ENCODE measurements at places on chromosomes 1 and 21.

- H3K27me3 ChIP-seq, result no peaks in the 10 kb centered on the region
- H3K27ac ChIP-seq, result no peak overlapping the region
- no peak for DNase-seq
- peaks cover 8% of the 10 kb centered on the region for H3K36me3 ChIP-seq
- H3K4me1 ChIP-seq, result no peaks in the 10 kb centered on the region
Measured at GRCh38 chr21:45282283-45283034, 5.2 kb downstream of the POFUT2 start.

GRCh38 chr1:34373912-34374311 lies 197.2 kb downstream of the C1orf94 start:
- no peaks in the 10 kb centered on the region for H3K4me1 ChIP-seq
- no peak overlapping the region for H3K27ac ChIP-seq
- H3K4me3 ChIP-seq, result no peak overlapping the region

- no peak for DNase-seq
- no peak overlapping the region for H3K4me3 ChIP-seq
- no peaks in the 10 kb centered on the region for H3K27me3 ChIP-seq
- peaks cover 98% of the 10 kb centered on the region for H3K4me1 ChIP-seq
- no peaks in the 10 kb centered on the region for H3K36me3 ChIP-seq
Measured at GRCh38 chr1:42949312-42950115, 9.2 kb downstream of the SLC2A1 start.

GRCh38 chr1:43850591-43851233 lies 82.9 kb upstream of the ARTN start:
- no peak for DNase-seq
- H3K4me3 ChIP-seq, result no peak overlapping the region
- H3K4me1 ChIP-seq, result peaks cover 10% of the 10 kb centered on the region
- no peaks in the 10 kb centered on the region for H3K36me3 ChIP-seq
- no peak overlapping the region for H3K27ac ChIP-seq

DNA sequence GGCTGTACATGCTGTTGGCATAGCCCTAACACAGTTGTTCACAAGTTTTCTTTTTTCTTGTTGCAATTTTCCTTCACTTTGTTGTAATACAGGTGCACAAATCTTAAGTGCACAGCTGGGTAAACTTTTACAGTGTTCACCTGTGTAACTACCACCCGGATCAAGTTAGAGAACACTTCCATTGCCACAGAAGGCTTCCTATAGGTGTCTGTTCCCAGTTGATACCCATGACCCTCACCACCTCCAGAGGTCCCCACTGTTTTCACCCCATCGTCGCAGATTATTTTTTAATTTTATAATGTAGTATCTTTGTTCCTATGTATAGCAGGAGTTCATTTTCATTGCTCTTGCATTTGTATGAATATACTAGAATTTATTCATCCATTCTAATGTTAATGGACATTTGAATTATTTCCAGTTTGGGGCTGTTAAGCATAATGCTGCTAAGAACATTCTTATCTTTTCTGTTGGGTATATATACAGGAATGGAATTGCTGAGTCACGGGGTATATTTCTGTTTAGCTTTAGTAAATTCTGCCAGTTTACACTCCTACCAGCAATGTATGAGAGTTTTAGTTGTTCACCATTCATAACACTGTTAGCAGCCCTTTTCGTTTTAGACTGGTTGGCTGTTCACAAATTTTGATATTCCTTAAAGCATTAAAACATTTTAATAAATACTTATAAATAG lies 16.4 kb downstream of the SPRTN start:
- H3K4me3 ChIP-seq, result no peak overlapping the region
- H3K27ac ChIP-seq, result no peak overlapping the region

GRCh38 chr1:155026588-155026987 lies 7.0 kb downstream of the DCST2 start:
- H3K27me3 ChIP-seq, result no peaks in the 10 kb centered on the region
- no peak overlapping the region for H3K27ac ChIP-seq

GRCh38 chr1:205232945-205233397 lies 5.2 kb downstream of the TMCC2 start:
- no peak for DNase-seq
- H3K36me3 ChIP-seq, result no peaks in the 10 kb centered on the region

GRCh38 chr1:245051349-245052221 lies 103.2 kb upstream of the KIF26B start:
- no peaks in the 10 kb centered on the region for H3K4me1 ChIP-seq
- no peaks in the 10 kb centered on the region for H3K27me3 ChIP-seq
- no peak for DNase-seq

GRCh38 chr1:11925938-11926292 lies 312 bp downstream of the KIAA2013 start:
- no peaks in the 10 kb centered on the region for H3K27me3 ChIP-seq
- H3K36me3 ChIP-seq, result peaks cover 9% of the 10 kb centered on the region
- peak overlapping the region; percentile 52 for H3K4me3 ChIP-seq
- peak overlapping the region; percentile 79 for H3K27ac ChIP-seq
- peaks cover 36% of the 10 kb centered on the region for H3K4me1 ChIP-seq

DNA sequence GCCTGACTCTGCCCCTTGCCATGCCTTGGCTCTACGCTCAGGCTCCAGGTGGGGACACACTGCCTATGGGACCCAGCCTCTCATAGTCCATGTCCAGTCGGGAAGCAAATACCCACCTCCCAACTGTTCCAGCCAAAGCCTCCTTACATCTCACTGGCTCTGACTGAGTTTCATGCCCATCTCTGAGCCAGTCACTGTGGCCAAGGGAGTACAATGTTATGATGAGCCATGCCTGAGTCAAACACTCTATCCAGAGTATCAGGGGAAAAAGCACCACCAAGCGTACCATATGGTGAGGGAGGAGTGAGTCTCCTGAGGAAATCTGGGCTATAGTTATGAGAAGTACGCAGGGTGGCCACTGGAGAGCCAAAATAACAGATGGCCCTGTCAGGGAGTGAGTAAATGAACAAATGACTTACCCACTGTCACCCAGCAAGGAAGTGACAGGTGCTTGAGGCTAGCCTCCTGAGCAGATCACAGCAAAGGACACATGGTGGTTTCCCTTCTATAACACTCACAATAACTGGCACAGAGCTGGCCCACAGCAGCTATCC lies 236.6 kb upstream of the GJB5 start:
- H3K36me3 ChIP-seq, result no peaks in the 10 kb centered on the region
- no peak overlapping the region for H3K4me3 ChIP-seq
- H3K4me1 ChIP-seq, result no peaks in the 10 kb centered on the region
- H3K27ac ChIP-seq, result no peak overlapping the region
- no peaks in the 10 kb centered on the region for H3K27me3 ChIP-seq

GRCh38 chr1:51305371-51305823 lies 25.0 kb downstream of the TTC39A start:
- H3K4me1 ChIP-seq, result peaks cover 14% of the 10 kb centered on the region
- no peaks in the 10 kb centered on the region for H3K27me3 ChIP-seq
- no peak for DNase-seq
- no peak overlapping the region for H3K27ac ChIP-seq
- no peak overlapping the region for H3K4me3 ChIP-seq
- H3K36me3 ChIP-seq, result no peaks in the 10 kb centered on the region

- H3K27me3 ChIP-seq, result no peaks in the 10 kb centered on the region
- no peak for DNase-seq
- H3K36me3 ChIP-seq, result no peaks in the 10 kb centered on the region
- H3K27ac ChIP-seq, result no peak overlapping the region
- H3K4me1 ChIP-seq, result peaks cover 13% of the 10 kb centered on the region
Measured at GRCh38 chr1:31674626-31675025, 29.2 kb downstream of the COL16A1 start.

DNA sequence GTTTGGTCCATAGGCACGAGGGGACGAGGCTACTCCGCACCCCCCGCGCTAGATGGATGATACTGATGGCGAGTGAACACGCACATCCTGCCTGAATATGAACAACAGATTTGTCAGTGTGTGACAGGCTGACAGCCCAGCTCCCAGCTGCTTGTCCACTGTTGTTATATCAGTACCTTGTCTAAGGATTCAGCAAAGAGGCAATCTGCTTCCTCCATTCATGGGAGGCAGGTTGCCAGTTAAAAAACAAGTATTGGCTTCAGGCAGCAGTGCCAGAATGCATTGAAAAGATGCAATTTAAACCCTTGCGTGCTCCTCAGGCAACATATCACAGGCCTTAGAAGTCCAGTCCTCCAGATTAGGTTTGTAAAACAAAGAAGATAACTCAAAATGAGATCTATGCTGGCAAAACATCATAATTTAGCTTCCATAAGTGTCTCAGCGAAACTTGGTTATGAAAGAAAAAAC lies 223.3 kb downstream of the GPATCH2 start:
- H3K27ac ChIP-seq, result no peak overlapping the region
- H3K4me3 ChIP-seq, result no peak overlapping the region
- DNase-seq, result no peak

GRCh38 chr1:243719476-243719875 lies 130.6 kb downstream of the AKT3 start:
- H3K27me3 ChIP-seq, result peaks cover 18% of the 10 kb centered on the region
- H3K27ac ChIP-seq, result no peak overlapping the region

GRCh38 chr1:43914576-43915525 lies 18.8 kb upstream of the ARTN start:
- no peak for DNase-seq
- H3K36me3 ChIP-seq, result no peaks in the 10 kb centered on the region
- peaks cover 39% of the 10 kb centered on the region for H3K4me1 ChIP-seq
- H3K4me3 ChIP-seq, result no peak overlapping the region
- no peaks in the 10 kb centered on the region for H3K27me3 ChIP-seq

DNA sequence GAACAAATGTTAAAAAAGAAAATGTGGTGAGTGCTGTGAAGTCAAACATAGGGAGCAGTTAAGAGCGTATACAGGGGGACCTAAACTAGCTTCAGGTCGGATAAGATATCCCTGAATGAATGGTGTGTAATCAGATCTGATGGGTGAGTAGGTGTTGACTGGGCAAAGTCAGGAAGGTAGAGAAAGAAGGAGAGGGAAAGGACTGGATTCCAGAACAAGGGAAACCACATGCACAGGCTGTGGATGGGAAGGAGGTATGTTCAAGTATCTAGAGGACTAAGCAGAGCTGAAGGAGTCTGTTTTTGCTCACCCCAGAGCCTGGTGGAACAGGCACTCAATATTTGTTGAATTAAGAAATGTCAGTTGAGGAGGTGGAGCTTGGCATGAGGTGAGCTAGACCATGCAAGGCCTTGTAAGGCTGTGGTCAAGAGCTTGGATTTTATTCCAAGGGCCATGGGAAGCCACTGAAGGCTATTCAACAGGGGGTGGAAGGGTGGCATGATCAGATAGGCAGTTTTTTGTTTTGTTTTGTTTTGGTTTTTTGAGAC lies 27.4 kb downstream of the MAP7D1 start:
- no peak overlapping the region for H3K27ac ChIP-seq
- H3K4me1 ChIP-seq, result peaks cover 4% of the 10 kb centered on the region
- H3K4me3 ChIP-seq, result no peak overlapping the region
- H3K27me3 ChIP-seq, result no peaks in the 10 kb centered on the region
- H3K36me3 ChIP-seq, result peaks cover 24% of the 10 kb centered on the region

GRCh38 chr21:14056771-14057191 lies 154.0 kb downstream of the LIPI start:
- no peaks in the 10 kb centered on the region for H3K27me3 ChIP-seq
- no peak overlapping the region for H3K4me3 ChIP-seq
- no peak overlapping the region for H3K27ac ChIP-seq
- no peaks in the 10 kb centered on the region for H3K36me3 ChIP-seq
- no peaks in the 10 kb centered on the region for H3K4me1 ChIP-seq
- no peak for DNase-seq

DNA sequence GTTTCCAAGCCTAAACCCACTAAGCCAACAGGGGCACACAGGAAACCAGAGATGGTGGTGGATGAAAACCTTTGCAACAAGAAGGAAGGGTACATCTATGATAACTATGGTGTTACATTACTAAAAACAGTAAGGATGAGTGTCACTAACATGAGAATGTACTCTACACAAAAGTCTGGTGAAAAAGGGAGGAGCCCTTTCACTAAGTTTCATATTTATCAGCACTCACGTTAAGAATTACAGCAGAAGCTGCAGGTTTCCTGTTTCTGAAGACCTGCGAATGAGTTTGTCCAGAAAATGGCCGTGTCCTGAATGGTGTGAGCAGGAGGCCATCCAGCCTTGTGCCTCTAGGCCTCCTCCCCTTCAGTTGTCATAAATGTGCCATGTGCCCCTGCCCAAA lies 17.8 kb downstream of the ABCG1 start:
- DNase-seq, result no peak
- H3K27ac ChIP-seq, result no peak overlapping the region
- no peak overlapping the region for H3K4me3 ChIP-seq
- H3K36me3 ChIP-seq, result no peaks in the 10 kb centered on the region
- peaks cover 33% of the 10 kb centered on the region for H3K4me1 ChIP-seq

DNA sequence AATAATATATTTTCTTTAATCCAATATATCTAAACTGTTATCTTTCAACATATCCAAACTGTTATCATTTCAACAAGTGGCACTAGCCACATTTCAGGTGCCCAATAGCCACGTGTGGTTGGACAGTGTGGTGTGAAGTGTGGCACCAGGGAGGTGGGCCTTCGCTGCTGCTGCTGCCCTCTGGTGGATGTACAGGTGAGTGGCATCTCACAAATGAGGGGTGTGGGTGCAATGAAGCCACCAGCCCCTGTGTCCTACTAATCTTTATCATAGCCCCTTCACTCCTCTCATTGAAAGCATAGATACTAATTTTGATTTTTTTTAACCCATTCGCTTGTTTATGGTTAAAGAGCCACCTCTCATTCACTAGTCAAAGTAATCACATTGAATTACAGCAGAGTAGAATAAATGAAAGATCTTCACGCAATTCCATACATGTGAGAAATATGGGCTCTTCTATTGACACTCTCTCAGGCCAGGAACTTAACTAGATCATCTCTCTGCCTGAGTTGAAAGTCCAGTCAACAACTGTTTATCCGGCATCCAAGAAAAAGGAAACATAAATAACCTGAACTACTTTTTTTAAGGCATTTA lies 499.2 kb downstream of the OMA1 start:
- H3K27ac ChIP-seq, result no peak overlapping the region
- H3K27me3 ChIP-seq, result peaks cover 8% of the 10 kb centered on the region
- H3K36me3 ChIP-seq, result no peaks in the 10 kb centered on the region
- DNase-seq, result no peak

DNA sequence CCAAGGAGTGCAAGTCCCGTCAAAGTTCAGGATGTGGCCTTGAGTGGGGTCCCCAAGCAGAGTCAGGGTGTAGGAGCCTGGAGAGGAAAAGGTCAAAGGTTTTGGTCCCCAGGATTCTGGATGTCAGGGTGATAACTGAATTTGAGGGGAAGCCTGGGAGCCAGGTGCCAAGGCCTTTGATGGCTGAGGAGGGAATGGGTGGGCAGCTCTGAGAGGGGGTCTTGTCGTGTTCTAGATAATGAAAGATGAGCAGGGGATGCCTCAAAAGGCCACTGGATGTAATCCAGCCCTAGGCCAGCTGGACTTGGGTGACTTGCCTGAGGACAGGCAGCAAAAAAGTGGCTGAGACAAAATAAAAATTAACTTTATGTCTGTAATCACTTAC lies 27.5 kb upstream of the KCNA2 start:
- DNase-seq, result no peak
- H3K4me1 ChIP-seq, result 0 out of 2 replicates have a peak, but pooled peaks cover 3% of the 10 kb centered on the region
- H3K27me3 ChIP-seq, result peaks cover 33% of the 10 kb centered on the region
- H3K4me3 ChIP-seq, result no peak overlapping the region

GRCh38 chr1:83725735-83726360 lies 273.1 kb downstream of the TTLL7 start:
- no peaks in the 10 kb centered on the region for H3K36me3 ChIP-seq
- DNase-seq, result no peak
- H3K27me3 ChIP-seq, result no peaks in the 10 kb centered on the region
- no peak overlapping the region for H3K4me3 ChIP-seq
- H3K27ac ChIP-seq, result no peak overlapping the region

- no peaks in the 10 kb centered on the region for H3K36me3 ChIP-seq
- no peak within 1 kb of the TSS for H3K4me3 ChIP-seq
- no peak for DNase-seq
- no peaks in the 10 kb centered on the region for H3K27me3 ChIP-seq
- H3K27ac ChIP-seq, result no peak within 1 kb of the TSS
Measured at GRCh38 chr1:226223157-226223785, at the start of gene MIXL1. MIXL1 (plus strand) TSS chr1:226223664; CDS start chr1:226223682, 18 bp downstream.

- DNase-seq, result no peak
- H3K4me3 ChIP-seq, result no peak overlapping the region
Measured at GRCh38 chr1:241306125-241306790, 50.7 kb downstream of the RGS7 start.

Data from HCT116 (cell line).